ENCODE measurements at places on chromosomes 6 and 20.
A peak's percentile ranks its signal among the peaks of the same experiment; 100 is the strongest.

- no peak for DNase-seq
Measured at GRCh38 chr6:56699066-56699654, 56.5 kb upstream of the DST start.

DNA sequence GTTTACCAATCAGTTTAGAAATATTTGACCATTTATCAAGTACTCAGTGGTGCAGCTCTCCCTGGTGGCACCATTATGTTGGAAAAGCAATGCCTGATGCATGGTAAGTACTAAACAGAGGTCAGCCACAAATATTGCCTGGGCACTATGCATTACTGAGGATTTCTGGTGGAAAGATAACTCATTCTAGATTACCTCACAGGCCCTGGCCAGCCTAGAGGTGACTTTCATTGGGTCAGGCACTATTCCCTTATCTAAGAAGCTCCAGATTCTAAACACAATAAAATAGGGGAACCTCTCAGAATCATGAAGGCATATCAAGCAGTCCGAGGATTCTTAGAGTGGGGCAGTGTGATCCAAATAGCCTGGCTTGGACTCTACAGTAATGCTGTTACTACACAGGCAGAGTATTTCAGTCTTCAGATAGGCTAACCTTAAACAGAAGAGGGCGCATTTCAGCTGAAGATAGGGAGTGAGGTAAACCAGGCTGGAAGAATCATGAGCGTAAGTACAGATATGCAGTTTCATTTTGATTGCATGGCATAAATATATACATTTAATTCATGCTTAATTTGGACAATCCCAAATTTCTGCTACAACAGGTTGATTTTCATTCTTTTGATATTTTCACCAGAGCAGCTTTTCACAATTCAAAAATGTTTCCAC is 12.1 kb downstream of the LGSN start:
- DNase-seq: peak; percentile 1

DNA sequence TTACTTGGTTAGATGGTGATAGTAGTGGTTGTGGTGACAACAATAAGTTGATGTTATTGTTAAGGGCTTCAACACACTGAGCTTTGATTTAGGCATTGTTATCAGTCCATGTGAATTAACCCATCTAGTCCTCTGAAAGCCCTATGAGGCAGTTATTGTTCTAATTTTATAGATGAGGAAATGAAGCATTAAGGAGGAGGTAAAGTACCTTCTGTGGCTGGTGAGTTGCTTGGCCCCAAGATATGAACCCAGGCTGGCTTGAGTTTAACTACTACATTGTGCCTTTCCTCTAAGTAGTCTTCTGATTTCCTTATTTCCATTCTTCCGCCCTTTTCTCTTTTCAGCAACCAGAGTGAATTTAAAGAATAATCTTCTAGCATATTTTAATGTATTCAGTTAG is 81.7 kb downstream of the QKI start:
- no peak for DNase-seq

GRCh38 chr6:122871079-122871478 is 82.0 kb downstream of the SMPDL3A start:
- no peak for DNase-seq

GRCh38 chr20:760751-761417 is 7.4 kb downstream of the SLC52A3 start:
- DNase-seq: no peak

DNA sequence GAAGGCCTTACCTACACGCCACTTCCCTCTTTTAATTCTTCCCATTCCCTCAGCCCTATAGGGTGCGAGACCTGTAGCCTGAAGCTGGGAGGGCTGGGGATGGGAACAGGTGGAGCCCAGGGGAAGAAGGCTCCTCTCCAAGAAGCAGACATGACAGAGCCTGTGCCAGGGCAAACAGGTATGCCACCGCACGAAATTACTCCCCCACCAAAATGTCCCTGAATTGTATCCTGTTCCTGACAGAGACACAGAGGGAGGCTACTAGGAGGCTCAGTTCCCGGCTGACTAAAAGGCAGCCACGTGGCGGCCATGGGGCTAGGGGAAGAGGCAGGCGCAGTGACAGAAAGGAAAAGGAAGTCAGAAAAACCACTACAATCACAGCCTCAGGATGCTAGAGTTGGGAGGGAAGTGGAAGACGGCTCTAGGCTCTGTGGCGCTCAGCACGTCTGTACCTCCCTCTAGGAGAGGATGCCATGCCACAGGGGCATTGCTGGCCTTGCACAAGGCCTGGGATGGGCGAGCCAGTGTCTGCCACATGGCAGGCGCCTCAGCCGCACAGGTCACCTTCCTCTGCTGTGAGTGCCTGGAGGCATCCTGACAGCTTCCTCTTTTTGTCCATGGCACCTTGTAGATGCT is 27.7 kb downstream of the TFEB start:
- DNase-seq: peak; percentile 70

DNA sequence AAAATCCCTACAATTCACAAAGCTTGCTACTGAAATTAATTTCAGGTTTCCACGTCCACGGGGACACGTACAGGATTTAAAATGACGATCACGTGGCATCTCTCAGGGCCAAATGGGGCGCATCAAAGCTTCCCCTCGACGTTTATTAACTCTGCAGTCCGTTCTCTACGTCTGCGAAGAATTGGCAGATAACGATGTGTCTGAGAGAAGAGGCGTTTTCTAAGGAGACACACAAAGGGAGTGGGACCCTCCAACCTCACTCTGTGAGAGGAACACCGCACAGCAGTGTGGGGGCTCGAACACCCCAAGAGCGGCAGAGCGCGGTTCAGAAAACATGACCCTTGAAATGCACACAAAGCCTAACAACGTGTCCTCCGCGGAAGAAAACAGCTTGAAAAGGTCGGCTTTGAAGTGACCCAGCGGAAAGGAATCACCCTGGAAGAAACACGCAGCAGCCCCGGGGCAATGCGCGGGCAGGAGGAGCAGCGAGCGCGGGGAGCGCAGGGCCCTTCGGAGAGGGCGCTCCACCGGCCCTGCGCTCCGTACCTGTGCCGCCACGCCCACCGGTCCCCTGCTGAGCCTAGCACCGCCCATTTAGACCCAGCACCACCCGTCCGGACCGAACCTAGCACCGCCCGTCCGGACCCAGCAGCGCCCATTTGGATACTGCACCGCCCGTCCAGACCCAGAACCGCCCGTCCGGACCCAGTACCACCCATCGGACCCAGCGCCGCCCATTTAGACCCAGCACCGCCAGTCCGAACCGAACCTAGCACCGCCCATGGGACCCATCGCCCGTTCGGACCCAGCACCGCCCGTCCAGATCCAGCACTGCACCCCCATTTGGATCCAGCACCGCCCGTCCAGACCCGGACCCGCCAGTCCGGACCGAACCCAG is 1.1 kb upstream of the AFDN start:
- no peak for DNase-seq

DNA sequence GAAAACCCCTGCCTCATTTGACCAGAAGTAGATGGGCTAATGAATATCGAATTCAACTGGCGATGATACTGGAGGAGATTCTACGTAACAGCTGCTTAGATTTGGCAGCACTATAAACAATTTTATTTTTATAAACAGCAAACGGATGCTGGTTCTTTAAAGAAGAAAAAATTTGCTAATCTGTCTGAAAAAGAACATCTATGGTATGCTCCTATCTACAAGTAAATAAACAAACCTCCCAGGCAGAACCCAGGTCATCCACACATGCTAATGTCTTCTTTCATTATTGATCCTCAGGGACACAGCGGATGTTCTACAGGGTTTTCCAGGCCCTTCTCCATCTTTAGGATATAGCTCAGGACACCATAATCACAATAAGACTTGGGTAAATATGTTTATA is 291.3 kb downstream of the ALDH8A1 start:
- no peak for DNase-seq

- no peak for DNase-seq
Measured at GRCh38 chr6:131524695-131525336, 48.2 kb upstream of the ARG1 start.

DNA sequence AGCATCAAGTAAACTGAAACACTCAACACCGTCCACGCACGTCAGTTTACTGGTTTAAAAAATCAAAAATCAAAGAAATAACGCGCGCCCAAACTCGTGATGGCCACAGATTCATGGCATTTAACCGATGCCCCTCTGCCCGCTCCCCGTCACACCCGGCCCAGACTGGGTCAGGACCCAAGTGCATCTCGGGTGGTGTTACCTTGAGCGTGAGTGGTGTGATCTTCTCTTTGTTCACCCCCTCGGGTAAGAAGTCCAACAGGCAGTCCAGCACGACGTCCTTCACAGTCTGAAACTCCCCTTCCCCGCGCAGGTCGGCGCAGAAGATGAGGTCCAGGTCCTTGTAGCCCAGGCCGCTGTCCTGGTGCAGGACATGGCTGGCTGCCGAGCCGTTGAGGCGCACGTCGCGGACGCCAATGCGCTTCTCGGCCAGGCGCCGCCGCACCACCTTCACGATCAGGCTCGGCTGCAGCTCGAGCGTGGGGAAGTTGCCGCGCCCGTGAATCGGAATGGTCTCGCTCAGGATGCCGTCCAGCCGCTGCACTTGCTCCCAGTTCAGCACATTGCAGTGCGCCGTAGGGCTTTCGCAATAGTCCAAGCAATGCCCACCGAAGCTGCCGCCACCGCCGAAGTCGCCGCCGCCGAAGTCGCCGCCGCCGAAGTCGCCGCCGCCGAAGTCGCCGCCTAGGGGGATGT is 945 bp downstream of the TENT5A start:
- DNase-seq: peak; percentile 59

Measured in HL-60 (cell line).